ENCODE measurements at places on chromosomes 1 and 21.

DNA sequence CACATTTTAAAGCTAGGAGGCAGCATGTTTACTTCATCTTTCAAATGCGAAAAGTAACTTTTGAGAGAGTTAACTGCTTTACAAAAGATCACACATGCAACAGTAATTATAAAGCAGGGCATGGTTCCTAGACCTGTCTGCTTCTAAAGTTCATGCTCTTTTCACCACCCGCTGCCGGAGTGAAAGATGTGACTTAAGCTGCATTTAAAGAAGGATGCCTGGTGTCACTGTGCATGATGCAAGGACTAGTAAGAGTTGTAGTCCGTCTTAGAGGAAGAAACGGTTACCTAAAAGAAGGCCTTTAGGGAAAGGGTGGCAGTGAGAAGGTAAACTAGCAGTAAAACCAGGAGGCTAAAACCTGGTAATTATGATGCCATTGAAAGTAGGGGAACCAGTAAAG is 1689.1 kb downstream of the KCNT2 start:
- no peak for DNase-seq

DNA sequence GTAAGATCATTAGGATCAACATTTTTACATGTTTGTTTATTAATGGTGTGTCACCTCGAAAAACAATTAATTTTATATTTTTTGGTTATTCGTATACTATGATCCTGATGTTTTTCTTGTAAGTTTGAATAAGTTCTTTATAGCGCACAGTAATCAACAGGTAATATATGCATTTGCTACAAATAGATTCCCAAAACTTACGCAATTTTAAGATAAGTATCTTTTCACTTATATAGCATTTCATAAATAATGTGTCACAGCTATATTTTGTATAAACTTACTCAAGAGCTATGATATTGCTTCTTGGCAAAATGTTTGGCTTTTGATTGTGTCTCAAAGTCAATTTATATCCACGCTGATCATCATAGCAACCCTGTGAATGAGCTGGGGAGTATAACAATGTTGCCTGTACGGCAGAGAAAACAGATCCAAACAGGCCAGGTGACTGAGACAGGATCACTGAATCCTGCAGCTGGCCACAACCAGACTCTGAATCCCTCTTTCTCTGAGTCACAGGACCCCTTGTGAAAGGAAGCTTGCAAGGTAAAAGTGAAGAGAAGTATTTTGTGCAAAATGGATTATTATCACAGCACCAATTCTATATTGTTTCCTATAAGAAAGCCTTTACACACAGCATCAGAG is 48.6 kb downstream of the GNG12 start:
- no peak for DNase-seq

- no peak for DNase-seq
These were observed 3.0 kb downstream of the ZC3H12A start for GRCh38 chr1:37477198-37477931.

DNA sequence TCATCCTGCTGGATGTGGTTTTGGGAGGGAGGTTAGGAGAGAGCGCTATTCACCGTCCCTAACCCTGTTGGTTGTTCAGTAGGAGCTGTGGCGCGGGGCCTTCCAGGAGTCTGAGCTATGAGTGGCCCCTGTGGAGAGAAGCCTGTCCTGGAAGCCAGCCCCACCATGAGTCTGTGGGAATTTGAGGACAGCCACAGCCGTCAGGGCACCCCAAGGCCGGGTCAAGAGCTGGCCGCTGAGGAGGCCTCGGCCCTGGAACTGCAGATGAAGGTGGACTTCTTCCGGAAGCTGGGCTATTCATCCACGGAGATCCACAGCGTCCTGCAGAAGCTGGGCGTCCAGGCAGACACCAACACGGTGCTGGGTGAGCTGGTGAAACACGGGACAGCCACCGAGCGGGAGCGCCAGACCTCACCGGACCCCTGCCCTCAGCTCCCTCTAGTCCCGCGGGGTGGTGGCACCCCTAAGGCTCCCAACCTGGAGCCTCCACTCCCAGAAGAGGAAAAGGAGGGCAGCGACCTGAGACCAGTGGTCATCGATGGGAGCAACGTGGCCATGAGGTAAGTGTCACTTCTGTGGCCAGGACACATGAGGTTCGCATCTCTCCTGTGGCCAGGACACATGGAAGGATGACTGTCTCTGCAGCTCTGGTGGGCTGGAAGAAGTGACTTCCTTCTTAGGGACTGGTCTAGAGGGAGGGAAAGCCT is 1.2 kb downstream of the ZC3H12A start:
- no peak for DNase-seq

DNA sequence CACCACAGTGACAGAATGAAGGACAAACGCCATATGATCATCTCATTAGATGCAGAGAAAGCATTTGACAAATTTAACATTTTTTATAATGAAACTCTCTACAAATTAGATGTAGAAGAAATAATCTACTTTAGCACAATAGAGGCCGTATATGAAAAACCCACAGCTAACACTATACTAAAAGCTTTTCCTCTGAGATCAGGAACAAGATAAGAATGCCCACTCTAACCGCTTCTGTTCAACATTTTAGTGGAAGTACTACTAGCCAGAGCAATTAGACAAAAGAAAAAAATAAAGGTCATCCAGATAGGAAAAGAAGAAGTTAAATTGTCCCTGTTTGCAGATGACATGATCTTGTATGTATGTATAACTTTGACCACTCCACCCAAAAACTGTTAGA is 109.7 kb downstream of the SLC35F3 start:
- no peak for DNase-seq

DNA sequence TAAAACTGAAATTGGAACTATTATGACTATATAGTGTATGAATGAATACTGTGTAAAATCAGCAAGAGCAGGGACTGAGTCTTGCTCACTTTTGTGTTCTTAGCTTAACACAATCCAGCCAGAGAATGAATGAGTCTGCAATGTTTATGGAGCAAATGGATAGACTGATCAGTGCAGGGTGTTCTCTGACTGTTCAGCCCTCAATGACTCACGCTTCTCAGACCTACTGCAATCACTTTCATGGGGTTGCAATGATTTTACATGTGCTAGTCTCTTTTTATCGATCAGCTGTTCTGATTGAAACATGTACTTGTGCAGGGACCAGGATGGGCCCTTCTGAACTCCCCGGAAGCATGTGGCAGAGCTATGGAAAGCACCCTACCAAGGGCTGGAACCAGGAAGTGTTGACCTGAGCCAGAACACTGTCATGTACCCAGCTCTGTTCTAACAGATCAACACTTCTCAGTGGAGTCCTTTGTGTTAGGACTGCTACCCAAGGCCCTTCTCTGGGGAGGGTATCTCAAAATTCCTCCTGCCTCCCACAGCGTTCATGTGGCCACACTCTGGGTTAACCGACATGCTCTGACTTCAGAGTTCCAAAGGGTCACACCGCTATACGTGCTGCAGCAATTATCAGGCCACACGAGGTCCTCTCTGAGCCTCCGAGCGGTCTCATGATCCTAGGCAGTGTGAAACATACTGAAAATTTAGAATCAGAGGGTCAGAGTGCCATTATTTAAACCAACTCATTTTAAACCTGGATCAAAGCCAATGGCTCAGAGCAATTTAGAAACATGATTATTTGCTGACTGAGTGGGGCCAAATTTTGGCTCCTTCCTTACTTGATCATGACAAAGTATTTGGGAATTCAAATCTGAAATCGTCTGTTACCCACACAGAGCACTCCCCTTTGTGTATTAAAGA is 35.2 kb downstream of the GRIK1 start:
- no peak for DNase-seq

DNA sequence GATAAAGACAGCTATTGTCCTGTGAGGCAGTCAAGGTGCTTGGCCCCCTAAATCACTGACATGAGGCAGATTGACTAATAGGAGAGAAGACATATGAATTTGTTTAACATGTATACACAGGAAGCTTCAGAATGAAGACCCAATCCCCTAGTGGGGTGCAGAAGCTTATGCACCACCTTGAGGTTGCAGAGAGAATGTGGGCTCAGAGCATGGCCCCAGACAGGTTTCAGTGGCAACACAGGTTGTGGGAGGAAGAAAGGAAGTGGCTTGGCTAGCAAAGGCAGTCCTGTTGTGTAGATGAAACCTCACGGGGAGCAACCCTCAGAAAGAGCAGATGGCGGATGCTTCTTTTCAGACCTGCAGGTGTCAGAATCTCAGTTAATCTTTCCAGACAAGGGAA is 37.0 kb upstream of the PARP1 start:
- DNase-seq = no peak

DNA sequence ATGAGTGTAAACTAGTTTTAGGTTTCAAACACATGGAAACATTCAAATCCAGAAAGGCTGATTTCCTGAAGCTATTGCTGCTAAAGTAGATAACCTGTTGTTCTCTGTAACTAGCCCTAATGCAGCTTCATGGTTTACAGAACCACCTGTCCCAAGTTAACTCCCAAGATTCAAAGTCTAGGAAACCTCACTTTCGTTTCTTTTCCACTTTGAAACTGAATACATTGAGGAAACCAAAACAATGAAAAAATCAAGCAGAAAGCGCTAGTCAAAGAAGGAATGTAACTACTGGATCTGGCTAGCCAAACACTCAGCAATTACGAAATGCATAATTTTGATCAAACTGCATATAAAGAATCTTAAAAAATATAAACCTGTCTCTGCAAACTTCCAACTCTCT is 17.8 kb downstream of the SLC16A1 start:
- no peak for DNase-seq

DNA sequence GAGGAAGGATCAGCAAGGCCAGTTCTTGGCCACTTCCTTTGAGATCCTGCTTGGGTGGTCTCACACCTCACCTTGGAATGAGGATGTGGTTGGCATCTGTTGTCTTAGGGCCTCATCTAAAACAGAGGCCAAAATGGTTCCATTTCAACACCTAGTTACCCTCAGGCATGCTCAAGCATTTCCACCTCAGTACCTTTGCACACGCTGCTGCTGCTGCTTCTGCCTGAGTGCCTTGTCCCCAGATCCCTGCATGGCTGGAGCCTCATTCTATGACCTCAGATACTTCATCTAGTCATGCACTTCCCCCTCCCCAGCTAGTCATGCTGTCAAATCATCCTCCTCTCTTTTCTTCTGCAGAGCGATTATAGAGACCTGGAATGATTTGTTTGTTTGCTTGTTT is 86.8 kb downstream of the ACTL8 start:
- DNase-seq = no peak

- no peak for DNase-seq
These were observed 13.6 kb upstream of the C1orf185 start for GRCh38 chr1:51088474-51088873.

DNA sequence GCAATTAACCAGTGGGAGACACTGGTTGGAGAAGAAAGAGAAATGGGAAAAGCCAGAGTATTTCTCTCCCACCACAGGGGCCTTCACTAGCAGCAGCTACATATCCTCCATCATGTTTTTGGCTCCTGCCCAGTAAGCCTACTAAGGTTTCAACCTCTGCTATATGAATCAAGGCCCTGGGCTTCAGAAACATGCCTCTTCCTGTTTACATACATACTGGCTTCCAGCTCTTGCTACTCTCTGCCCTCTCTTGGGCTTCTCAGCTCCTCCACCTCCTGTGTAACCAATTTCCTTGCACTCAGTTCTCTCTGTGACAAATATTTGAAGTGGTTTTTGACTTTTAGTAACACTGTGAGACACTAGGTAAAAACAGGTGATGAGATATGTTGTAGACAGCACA is 80.8 kb downstream of the LRRC7 start:
- no peak for DNase-seq

- no peak for DNase-seq
These were observed 141.0 kb downstream of the TNFSF18 start for GRCh38 chr1:172909606-172910326.

DNA sequence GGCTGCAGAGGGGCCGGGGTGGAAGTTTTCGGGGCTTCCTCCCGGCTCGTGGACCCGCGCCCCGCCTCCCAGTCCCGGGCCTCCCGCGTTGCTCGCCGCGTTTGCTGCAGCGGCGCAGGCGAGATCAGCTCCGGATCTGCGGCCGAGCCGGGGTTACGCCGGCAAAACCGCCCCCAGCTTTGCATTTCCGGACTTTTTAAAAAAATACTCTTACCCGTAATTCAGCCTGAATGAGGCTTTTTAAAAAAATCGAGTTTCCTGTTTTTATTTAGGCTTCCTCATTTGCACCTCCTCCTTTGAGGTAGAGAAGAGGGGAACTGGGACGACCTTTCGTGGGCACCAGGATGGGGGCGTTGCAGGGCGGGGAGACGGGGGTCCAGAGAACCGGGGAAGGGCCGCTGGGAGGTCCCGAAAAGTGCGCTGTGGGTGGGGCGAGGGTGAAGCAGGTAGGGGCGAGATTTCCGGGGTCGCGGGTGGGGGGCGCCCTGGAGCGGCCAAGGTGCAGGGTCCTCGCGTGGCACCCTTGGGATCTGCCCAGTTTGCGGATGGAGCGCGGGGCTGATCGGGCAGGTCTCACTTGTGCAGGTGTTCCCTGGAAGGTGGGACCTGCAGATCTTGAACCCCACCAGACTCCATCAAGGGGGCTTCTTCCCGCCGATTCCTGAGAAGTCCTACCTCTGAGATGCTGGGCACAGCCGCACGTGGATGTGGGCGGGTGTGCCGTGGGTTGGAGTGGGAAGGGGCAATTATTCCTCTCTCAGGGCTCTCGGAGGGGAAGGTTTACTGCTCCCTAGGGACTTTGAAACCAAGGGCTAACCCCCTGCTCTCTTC is 1.1 kb downstream of the PIK3CD start:
- DNase-seq = no peak

- no peak for DNase-seq
These were observed 48.8 kb upstream of the WASF2 start for GRCh38 chr1:27538793-27539192.

DNA sequence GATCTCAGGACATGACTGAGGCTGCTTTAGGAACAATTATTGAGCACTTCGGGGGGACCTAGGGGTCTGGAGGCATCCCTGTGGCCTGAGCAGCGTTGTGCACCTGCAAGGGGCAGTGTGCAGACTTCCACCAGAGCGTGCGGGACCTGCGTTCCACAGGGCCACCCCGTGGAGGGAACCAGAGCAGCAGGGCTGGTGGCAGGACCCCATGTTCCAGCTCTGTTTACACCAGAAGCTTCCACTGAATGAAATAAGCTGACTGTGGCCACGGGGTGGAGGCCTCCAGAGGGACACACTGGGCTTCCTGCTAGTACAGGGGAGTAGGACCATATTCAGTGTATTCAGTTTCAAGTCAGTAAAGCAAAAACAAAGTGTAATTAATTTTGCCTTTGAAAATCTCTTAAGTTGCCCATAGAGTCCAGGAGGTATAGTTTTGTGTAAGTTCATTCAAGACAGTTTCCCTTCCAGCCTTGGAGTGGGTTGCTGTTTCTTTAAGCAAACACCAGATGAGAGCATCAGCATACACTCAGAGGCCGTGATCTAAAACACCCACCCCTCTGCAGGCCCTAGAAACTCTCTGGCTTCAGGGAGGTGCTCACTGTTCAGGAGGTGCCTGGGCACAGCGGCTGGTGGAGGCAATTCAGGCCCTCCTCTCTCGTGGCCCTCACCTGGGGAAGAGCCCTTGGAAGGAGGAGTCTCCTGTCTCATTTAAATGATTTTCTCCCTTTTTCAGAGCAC is 16.6 kb downstream of the SLC1A7 start:
- no peak for DNase-seq

DNA sequence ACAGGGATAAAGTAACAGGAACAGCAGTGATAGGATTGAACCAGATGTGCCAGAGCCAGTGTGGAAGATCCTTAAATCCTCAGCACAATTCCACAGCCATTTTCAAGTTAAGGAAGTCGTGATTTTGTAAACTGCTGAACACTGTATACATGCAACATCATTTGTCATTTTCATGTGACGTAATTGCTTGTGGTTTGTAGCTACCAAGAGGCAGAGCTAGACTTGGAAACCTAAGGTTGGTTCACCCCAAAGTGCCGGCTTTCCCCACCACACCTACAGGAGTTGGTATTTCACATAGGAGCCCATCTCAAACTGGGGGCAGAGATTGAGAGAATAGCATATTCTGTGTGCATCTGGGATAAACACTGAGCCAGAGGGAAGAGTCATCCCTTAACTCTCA is 113.9 kb downstream of the CAPN8 start:
- no peak for DNase-seq

Data from hypothalamus (tissue), 51 donors.